Peyer's patch (tissue), 4 donors: ENCODE measurements at places on chromosomes 1 and 21. TPM values are rescaled to one million over a fixed set of nuclear protein-coding genes. Genes with fewer than 3 reads are reported as not detected.
A peak's percentile ranks its signal among the peaks of the same experiment; 100 is the strongest.

Gene ANGPTL1
- 7.2 TPM for total RNA-seq

DNA sequence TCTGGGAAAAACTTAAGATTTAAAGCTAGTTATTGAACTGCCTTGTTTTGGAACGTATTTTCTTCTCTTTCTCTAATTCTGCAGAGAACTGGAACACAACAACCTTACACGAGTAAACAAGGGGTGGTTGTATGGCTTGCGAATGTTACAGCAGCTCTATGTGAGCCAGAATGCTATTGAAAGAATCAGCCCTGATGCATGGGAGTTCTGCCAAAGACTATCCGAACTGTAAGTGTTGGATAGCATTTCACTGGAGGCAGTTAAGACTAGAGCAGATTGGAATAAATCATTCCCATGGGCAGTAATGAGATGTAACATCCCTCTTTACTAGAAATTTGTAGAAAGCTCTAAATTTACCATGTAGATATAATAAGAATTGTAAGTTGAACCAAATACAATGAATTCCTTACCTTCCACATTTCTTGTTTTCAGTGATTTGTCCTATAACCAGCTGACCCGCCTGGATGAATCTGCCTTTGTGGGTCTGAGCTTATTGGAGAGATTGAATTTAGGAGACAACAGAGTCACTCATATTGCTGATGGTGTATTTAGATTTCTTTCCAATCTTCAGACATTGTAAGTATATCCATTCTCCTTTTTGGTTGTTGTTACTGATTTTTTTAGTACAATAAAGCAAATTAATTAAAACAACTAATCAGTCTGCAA lies 22.9 kb downstream of the LRIG2 start:
- DNase-seq = no peak

GRCh38 chr1:222048094-222048595 lies 306.3 kb upstream of the DUSP10 start:
- no peak for DNase-seq

GRCh38 chr1:21604208-21604957 lies 64.8 kb downstream of the RAP1GAP start:
- no peak for DNase-seq

Gene MNDA
- total RNA-seq = not detected

DNA sequence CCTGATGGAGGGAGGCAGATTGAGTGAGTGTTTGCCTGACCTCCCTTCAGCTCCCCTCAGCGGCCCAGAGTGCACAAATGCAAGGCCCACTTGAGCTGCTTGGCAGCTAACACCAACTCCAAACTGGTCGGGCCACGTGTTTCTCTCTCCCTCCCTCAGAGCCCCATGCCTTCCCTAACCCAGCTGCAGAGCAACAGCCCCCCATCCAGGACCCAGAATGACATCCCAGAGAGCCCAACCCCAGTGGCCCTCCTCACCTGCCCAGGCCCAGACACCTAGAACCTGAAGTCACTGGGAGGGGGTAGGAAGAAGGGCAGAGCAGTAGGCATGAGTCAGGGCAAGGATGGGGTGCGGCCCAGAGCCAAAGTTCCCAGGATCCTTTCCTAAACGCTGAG lies 789 bp upstream of the S100A14 start:
- peak; percentile 55 for DNase-seq

GRCh38 chr1:165109013-165109412 lies 247.5 kb downstream of the LMX1A start:
- DNase-seq = no peak

Gene CYP4B1
- 48.0 TPM for total RNA-seq
